ENCODE measurements at places on chromosomes 7 and 10. TPM values are rescaled to one million over a fixed set of nuclear protein-coding genes. Genes with fewer than 3 reads are reported as not detected.

Gene SFRP4
- total RNA-seq, result not detected

Gene AGAP5
- 5.2 TPM for total RNA-seq

Gene GPR146
- total RNA-seq, result 1.4 TPM

Gene PNLIP
- not detected for total RNA-seq

Gene PIK3CG
- not detected for total RNA-seq

Gene GRM8
- total RNA-seq, result 1.2 TPM

Gene KLHDC10
- 16.7 TPM for total RNA-seq

Gene HPSE2
- 0.20 TPM for total RNA-seq

Gene TAS2R40
- not detected for total RNA-seq

Gene CYP2C18
- total RNA-seq, result 0.09 TPM

Gene EGR2
- total RNA-seq, result 3.0 TPM

Gene VWA2
- total RNA-seq, result 1.6 TPM

Gene ANKRD1
- 0.13 TPM for total RNA-seq

- no peak for DNase-seq
Measured at GRCh38 chr10:112247791-112248190, 35.4 kb upstream of the TECTB start.

- DNase-seq, result no peak
Measured at GRCh38 chr10:110277591-110277990, 27.1 kb downstream of the SMNDC1 start.

- DNase-seq, result no peak
Measured at GRCh38 chr7:73715648-73716317, 3.7 kb downstream of the STX1A start.

GRCh38 chr10:119263951-119264617 is 56.7 kb downstream of the GRK5 start:
- no peak for DNase-seq

GRCh38 chr10:131444286-131444685 is 132.8 kb upstream of the TCERG1L start:
- no peak for DNase-seq

DNA sequence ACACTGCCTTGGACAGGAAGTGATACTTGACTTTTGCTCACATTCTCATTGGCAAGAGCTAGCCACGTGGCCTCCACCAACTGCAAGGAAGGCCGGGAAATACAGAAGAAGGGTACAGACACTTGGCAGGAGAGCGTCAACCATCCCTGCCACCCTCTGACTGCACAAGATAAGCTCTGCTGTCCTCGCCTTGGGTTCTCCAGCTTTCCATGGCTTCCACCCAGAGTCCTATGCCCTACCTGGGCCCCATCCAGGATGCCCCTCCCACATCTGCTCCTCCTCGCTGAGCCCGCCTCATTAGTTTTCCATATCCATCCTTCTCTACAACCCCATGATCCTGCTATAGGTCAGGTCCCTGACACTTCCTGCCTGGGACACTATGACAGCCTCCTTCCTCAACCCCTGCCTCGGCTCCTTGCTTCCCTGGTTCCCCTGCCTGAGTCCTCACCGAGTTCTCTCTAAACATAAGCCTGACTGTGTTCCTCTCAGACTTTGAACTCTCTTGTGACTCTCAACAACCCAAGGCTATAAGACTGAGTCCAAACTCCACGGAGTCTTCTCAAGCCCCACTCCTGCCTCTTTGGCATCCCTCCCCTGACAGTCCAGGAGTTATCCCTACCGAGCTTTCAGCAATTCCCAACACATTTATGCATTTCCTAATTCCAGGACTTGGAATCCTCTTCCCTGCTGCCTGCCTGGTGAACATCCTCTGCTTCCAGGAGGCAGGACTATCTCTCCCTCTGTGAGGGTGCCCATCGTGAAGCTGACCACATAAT is 23.2 kb upstream of the GDF10 start:
- no peak for DNase-seq

DNA sequence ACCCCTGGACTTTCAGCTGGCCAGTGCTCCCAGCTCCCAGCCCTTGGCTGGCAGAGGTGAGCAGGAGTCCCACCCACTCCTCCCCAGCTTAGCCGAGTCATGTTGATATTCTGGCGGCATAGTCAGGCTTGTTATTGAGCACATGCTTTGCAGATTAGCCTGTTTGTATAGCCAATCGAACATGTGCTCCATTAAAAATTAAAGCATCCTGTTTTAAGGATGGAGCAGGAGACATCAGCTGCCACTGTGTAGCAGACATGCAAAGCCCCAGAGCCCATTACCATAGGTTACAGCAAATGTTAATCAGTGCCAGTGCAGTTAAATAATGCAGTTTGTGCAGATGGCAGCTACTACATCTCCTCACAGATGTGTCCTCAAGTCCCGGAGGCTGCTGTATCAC is 574.6 kb upstream of the GALNT17 start:
- no peak for DNase-seq

GRCh38 chr10:79344502-79345195 is 2.6 kb upstream of the PPIF start:
- DNase-seq, result no peak

GRCh38 chr10:1324903-1325302 is 268.7 kb downstream of the WDR37 start:
- no peak for DNase-seq

DNA sequence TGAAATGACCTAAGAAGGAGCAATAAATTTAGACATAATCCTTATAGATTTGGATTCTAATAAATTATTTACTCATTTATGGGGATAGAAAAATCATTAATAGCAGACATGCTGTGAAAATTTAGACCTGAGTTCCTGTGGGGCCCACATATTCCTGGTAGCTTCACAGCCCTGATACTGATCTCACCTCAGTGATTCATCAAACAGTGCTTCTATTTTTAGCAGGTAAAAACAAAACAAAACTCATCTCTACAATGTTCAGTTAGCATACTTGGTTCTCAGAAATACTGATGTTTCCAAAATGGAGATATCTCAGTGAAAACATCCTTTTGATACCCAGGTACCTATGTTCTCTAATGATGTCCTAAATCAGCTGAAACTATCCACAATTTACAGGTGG is 841.1 kb upstream of the SORCS1 start:
- DNase-seq, result no peak

GRCh38 chr10:132043861-132044695 is 21.7 kb upstream of the JAKMIP3 start:
- no peak for DNase-seq

GRCh38 chr10:4111643-4112042 is 326.6 kb upstream of the KLF6 start:
- DNase-seq, result no peak

- no peak for DNase-seq
Measured at GRCh38 chr7:803243-803635, 29.0 kb upstream of the SUN1 start.

DNA sequence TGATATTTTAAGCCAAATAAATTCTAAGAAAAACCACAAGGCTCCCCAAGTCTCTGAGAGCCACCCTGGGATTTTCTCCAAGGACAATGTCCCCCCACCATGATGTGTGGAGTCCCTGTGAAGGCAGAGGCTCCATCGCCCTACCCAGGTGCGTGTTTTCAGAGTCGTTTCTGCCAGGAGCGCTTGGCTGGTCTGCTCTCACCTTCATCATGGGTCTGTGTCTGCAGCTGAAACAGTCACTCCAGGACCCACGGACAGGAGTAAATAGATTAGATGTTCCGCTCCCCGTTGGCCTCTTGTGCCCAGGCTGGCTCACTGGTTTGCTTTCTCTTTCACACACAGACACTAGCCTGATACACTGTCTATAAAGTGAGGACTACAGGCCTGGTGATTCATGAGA is 217.5 kb downstream of the SFMBT2 start:
- no peak for DNase-seq

DNA sequence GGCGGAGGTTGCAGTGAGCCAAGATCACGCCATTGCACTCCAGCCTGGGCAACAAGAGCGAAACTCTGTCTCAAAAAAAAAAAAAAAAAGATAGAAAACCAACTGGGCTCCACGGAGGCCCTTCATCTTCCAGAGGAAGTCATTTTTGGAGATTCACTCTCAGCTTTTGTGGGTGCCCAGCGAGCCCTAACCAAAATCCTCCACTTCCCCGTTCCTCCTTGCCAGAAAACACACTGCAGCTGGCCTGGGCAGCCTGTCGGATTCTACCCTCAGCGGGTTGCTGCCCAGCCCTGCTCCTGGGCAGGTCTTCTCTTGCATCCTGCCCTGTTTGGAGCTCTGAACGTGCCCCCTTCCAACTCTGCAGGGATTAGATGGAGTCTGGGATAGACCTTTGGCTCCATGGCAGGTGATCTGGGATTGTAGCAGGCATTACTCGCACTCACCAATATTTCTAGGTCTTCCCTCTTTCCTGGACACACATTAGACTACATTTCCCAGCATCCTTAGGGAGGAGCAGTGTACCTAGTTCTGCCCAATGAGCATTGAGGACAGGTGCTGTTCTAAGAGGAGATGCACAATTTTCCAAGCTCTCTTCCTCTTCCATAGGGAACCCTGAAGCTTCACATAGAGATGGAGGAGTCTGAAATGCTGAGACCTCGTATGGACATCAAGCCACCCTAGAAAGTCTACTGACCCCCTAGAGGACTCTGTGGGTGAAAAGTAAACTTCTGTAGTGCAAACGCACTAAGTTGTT is 4.6 kb downstream of the GRID2IP start:
- peak; percentile 39 for DNase-seq

DNA sequence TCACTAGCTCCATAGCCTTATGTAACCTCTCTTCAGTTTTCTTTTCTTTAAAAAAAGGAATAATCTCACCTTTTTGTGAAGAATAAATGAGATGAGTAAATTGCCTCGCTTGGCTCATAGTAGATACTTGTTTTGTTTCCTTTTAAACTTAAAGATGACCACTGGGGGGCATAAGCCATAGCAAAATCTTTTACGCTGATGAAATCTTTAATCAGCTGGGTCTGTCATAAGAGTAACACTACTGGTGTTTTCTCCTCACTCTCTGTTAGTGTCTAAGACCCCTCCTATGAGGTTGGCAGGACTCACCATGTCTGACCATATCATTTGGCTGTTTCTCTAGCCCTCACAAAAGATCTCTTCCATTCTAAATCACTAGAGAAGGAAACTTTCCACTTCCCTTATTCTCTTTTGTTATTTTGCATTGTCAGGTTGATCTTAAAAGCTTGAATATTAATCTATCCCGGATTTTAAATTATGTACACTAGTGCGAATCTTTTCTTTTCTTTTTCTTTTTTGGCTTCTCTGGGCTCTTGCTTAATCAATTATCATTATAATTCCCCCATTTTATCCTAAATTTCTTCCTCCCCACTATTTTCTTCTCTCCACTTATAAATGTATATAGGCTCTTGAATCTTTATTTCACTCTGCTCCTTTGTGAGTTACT is 12.5 kb downstream of the STAG3 start:
- no peak for DNase-seq

GRCh38 chr10:49749144-49749543 is 13.0 kb downstream of the OGDHL start:
- no peak for DNase-seq

- DNase-seq, result no peak
Measured at GRCh38 chr7:31893365-31893764, 176.8 kb downstream of the PDE1C start.

GRCh38 chr10:29668628-29669027 is 33.9 kb upstream of the SVIL start:
- no peak for DNase-seq

GRCh38 chr7:42212541-42213090 is 24.4 kb downstream of the GLI3 start:
- peak; percentile 43 for DNase-seq

DNA sequence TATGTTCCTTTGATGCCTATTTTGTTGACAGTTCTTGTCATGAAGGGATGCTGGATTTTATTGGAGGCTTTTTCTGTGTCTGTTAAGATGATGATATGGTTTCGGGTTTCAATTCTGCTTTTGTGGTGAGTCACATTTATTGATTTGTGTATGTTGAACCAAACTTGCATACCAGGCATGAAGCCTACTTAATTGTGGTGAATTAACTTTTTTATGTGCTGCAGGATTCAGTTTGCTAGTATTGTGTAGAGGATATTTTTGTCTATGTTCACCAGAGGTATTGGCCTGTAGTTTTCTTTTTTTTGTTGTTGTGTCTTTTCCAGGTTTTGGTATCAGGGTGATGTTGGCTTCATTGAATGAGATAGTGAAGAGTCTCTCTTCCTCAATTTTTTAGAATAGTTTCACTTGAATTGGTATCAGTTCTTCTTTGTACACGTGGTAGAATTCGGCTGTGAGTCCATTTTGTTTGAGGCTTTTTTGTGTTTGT is 345.9 kb downstream of the KIF20B start:
- no peak for DNase-seq

Measured in H9 (cell line).